Activated T-cell treated with anti-CD3 and anti-CD28 coated beads for 24 hours (primary cell): ENCODE measurements at places on chromosomes 7 and 10.

- no peak for DNase-seq
Measured at GRCh38 chr10:85532773-85533172, 833.8 kb downstream of the GRID1 start.

DNA sequence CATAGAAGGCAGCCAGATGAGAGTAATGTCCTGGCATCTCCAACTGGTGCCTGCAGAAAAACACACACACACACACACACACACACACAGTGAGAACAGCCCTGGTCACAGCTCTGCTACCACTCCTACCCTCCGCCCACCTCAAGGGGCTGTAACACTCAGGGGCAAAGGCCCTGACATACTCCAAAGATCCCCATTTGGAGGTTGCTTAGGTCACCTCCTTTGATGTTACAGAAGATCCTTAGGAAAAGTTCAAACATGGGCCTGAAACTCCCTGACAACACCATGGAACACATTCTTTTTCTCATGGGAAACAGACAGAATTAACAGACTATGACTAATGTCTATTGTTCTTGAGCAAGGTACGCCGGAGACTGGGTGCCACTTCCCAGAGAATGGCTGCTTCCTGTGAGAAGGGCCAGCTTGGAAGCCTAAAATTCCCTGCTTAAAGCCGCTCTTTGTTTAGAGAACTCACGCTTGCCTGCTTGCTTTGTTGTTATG, 27.7 kb downstream of the DENND11 start:
- no peak for DNase-seq

DNA sequence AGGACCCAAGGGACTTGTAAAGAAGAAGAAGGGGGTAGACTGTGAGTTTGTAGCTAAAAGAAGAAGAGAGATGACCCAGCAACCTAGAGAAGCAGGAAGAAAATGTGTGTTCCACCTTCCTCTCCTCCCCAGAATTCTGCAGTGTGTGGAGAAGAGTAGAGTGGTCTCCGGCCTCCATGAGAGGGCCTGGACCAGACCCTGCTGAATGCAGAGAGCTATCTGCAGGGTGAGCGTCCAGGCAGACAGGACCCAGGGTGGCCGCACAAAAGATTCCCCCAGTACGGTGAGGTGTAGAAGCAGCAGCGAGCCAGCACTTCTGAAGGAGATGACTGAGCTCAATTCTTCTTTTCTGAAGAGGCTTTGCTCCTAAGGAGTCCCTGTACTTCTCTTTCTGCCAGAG, 239.7 kb upstream of the ANKRD30A start:
- no peak for DNase-seq

- no peak for DNase-seq
Measured at GRCh38 chr7:119197877-119198527, 973.5 kb downstream of the ANKRD7 start.

- no peak for DNase-seq
Measured at GRCh38 chr10:70097459-70097858, 35.2 kb downstream of the AIFM2 start.

DNA sequence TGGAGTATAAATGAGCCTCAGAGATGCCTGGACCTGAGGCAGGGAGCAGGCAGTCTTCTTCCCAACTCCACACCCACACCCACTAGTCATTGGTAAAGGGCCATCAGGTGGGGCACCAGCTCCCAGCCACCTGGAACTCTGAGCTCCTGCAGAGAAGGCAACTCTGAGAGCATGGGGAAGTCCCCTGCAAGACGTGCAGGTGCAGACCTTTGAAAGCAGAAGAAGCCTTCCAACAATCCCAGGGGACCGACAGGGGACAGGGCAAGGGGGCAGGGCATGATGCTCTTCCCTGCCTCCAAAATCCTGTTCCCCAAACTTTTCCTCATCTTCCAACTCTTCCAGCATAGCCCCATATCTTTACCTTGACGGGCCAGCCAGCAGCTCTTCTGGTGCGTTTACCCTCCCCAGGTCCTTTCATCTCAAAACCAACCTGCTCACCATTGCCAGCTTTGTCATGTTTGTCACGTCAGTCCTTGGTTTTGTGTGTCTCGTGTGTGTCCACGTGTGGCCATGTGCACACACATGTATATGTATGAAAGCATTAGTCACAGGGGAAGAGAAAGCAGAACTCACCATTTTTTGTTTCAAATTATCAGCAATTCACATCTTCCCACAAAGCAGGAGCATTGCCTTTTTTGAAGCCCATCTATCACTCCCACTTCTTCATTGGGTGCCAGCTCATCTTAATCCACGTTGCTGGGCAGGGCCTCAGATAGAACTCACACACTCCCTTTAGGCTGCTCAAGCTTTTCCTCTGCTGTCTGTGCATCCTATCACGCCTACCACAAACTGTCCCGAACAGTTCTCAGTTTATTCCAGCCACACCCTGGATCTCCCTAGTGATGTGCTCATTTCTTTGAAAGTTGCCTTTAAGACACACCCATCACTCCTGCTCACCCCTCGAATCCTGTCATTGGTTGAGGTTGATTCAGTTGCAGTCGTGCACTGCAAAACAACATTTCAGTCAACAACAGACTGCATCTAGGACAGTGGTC, 41.0 kb upstream of the AMPH start:
- no peak for DNase-seq

- DNase-seq = peak; percentile 85
Measured at GRCh38 chr7:106717955-106718871, 57.3 kb upstream of the CCDC71L start.

GRCh38 chr7:128933180-128933891, 4.4 kb upstream of the IRF5 start:
- peak; percentile 30 for DNase-seq
